ENCODE measurements at places on chromosomes 12 and 14.

- peak; percentile 13 for DNase-seq
These were observed 582.3 kb downstream of the KCNH5 start for GRCh38 chr14:62462988-62463387.

GRCh38 chr14:42490536-42490935 lies 883.9 kb downstream of the LRFN5 start:
- DNase-seq = no peak

GRCh38 chr12:75086091-75087038 lies 123.3 kb downstream of the KCNC2 start:
- no peak for DNase-seq

- no peak for DNase-seq
These were observed 2.2 kb downstream of the BCL2L2 start for GRCh38 chr14:23308721-23309445.

DNA sequence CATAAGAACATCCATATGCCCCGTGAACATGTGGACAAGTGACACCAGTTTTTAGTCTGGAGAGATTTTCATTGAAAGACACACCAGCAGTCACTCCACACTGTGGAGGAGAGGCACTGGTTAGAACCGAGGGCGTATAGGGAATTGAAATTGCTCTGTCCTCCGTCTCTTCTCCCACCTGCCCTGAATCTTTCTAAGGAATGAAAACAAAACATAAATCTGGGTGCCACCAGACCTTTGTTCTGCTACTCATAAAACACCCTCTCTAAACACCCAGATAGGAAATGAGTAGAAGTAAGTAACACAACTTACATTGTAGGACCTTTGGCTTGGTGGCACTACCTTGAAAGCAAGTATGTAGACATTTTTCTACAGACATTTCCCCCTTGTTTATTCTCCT lies 37.1 kb upstream of the STON2 start:
- no peak for DNase-seq

DNA sequence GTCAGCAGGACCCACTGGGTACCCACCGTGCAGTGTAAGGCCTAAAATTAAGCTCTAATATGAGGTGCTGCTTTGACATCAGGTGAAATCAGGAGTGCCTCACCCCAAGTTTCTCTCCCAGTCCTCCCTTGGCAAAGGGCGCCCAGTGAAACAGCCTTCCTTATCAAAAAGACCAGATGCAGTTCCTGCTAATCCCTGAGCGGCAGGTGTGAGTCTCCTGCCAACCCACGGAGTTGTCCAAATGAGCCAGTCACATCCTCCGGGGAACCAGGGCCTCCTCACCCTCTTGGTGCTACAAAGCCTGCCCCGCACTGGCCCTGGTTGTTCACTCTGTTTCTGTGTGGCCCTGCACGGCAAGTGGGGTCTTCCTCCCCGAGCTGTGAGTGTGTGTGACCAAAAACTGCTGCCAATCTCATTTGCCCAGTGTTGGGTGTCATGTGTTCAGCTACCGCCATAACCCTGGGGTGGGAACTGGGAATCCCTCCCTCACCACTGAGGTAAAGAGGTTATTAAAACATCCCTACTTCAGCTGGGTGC lies 20.2 kb upstream of the P2RX4 start:
- DNase-seq = no peak

DNA sequence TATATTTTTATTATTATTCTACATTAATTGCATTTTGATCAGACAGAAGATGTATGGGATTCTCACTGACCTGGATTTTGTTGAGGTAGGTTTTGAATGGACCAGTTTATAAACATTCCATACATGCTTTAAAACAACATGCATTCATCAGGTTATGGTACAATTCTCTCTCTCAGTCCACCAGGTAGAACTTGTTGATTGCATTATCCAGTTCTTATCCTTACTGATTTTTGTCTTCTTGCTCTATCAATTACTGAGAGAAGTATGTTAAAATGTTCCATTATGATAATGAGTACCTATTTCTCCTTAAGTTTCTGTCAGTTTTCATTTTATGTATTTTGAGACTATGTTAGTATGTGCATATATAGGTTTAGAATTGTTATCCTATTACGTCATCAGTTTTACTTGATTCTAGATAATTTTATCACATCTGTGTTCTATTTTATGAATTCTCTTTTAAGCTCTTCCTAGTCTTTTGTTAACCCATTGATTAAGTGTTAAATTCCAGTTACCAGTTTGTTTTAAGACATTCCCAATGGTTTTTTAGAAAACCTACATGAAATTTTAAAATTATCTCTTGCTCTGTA lies 50.6 kb downstream of the EP400 start:
- DNase-seq = no peak

- DNase-seq = no peak
These were observed 107.1 kb downstream of the TTC8 start for GRCh38 chr14:88931321-88932110.

- DNase-seq = peak; percentile 74
These were observed 5.1 kb downstream of the DPPA3 start for GRCh38 chr12:7716381-7716780.

GRCh38 chr12:95959107-95959506 lies 16.0 kb downstream of the AMDHD1 start:
- peak; percentile 29 for DNase-seq

- no peak for DNase-seq
These were observed 87.7 kb upstream of the CCDC196 start for GRCh38 chr14:66398437-66398836.

DNA sequence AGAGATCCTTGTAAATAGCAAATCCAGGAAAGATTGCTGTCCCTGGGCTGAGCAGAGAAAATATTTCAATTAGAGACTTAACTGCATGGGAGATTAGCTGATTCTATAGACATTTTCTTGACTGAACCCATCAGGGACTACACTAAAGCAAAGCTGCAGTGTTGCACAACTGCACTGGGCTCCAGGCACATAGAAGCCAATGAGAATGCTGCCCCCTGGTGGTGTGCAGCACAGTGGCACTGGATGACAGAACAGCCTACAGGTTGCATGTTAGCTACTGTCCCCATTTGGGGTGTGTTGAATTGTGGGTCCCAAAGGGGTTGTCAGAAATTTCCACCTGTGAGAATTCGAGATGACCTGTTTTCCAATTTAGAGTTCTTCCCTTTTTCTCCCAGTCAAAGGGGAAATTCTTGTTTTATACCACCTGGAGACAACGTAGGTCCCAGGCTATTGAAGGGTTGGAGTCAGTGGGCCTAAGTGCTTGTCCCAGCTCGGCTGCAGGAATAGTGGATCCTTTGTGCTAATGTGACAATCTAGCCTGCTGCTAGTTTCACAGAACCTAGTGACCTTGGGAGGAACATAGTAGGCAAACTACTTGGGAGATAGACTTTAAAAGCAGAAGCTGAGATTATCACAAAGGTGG lies 114.7 kb downstream of the SLC8A3 start:
- peak; percentile 75 for DNase-seq

- no peak for DNase-seq
These were observed 83.2 kb downstream of the RMST start for GRCh38 chr12:97545804-97546203.

DNA sequence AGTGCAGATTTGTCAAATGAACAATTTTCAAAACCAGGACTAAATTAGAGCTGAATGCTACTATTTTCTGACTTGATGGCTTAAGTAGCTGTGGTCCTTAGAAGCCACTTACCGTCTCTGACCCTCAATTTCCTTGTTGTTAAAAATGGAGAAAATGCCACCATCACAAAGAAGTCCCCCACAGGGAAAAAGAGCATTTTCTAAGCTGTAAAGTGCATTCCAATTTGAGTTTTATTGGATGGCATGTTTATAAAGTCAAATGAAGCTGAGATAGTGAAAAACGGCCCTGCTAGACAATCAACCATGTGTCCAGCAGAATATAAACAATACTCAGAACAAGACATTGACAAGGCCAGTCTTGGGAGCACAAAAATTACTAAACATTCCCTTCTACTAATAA lies 53.6 kb downstream of the GOLGA5 start:
- no peak for DNase-seq

DNA sequence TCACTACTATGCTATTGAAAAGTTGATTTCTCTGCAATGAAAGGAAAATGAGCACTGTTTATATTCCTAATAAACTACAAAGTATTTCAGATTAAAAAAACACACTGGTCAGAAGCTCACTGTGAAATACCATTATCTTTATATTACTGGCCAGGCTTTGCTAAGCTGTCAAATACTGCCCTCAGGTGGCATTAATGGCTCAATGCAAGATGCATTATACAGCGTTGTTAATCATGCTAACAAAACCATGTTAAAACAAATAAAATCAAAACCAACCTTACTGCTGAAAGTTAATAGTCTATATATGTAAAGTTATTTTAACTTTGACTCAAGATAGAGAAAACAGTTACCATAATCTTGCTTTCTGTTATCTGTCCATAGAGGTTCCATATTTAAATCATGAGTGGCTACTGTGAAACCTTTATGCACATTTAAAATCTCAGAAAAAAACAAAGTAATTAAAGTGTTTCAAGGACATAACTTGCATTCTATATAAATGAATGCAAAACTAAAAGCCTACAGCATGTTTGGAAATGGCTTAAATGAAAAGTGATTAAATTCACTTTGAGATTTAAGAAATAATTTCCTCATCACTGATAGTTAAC lies 121.7 kb downstream of the RALGAPA1 start:
- peak; percentile 50 for DNase-seq

DNA sequence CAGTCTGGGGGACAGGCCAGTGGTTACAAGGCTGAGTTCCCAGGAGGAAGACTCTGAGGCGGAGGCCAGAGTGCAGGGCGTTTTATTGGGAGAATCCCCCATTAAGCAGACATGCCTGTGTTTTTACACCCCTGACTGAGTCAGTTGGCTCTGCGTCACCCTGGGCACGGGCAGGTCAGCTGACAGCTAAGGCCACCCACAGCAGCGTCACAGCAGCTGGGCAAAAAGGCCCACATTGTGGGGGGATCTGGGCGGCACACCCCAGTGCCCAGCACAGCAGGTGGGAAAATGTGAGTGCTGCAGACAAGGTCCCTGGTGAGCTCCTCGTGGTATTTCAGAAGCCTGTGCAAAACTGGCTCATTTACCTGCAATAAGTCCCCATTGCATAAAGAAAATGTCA lies 184.7 kb downstream of the AACS start:
- DNase-seq = no peak

DNA sequence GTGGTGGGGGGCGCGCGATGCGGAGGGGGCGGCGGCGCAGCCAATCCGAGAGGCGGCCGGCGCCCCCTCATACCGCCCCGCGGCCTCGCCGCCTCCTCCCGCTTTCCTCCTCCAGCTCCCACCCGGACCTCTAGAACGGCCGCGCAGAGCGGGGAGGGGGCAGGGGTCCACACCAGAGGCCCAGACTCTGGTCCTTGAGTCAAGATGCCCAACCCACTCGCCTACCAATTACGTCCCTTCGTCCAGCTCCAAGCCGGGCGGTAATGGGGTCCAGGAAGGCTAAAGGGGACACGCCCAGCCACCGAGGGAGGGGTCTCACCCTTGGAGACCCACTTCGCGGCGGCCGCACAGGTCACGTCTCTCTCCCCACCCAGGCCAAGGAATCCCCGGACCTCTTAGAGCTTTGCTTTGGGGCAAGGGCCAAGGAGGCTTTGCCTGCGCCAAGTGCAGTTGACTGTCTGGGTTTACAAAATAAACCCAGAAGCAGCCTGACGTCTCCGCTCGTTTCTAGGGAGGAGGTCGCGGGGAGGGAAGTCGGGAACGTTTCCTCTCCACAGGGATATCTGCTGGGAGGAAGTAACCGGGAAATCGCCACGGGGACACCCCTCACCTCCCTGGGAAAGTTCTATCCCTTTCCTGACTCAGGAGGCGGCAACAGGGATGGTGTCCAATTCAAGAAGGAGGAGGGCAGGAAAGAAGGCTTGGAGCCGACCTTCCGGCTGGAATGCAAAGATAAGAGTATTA lies 394 bp upstream of the AMIGO2 start:
- DNase-seq = peak; percentile 31

DNA sequence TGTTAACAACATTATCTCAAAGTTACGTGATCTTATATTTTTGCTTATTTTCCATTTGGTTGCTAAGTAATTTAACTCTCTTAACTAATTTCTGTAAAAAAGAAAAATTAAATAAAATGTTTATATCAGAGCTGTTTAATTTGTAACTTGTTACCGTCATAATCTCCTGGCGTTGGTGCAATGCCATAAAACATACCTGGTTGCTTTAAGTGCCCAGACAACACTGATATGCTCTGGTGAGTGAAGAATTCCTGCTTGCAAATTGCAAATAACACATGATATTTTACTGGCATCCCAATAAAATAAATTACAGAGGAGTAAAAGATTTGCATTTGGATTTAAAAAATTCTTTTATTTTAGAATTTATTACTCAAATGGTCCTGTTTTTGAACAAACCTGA lies 640.1 kb upstream of the MIS18BP1 start:
- DNase-seq = no peak

DNA sequence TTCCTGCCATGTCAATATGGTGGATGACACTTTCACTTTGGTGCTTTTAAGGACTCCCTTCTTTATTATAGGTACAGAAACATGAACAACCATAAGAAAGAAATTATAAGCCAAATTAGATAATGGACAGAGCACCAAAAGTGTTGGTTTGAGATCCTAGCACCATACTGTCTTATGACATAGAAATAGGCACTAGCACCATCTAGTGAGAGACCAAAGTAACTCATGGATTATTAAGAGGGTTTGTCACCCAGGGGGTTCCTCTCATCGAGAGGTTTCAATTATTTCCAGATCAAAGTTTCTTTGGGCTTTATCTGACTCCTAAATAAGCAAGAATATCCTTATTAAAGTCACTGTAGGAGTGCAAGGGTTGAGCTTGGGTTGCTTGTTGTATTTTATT lies 153.0 kb upstream of the DIO2 start:
- peak; percentile 53 for DNase-seq

DNA sequence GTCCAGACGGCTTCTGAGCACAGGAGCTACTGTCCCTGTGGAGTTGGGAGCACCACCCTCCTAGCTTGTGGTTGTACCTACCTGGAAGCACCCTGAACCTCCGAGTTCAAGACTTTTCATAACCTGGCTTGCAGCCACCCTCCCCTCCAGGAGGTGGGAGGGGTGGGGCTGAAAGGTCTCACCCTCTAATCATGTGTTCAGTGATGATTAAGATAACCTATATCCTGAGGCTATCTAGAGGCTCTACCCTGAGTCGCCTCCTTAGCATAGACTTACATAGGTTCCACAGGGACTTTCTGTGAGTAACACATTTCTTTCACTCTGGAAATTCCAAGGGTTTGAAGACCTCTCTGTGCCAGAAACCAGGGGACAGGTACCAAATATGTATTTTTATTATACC lies 146.5 kb downstream of the CFAP54 start:
- DNase-seq = peak; percentile 8

DNA sequence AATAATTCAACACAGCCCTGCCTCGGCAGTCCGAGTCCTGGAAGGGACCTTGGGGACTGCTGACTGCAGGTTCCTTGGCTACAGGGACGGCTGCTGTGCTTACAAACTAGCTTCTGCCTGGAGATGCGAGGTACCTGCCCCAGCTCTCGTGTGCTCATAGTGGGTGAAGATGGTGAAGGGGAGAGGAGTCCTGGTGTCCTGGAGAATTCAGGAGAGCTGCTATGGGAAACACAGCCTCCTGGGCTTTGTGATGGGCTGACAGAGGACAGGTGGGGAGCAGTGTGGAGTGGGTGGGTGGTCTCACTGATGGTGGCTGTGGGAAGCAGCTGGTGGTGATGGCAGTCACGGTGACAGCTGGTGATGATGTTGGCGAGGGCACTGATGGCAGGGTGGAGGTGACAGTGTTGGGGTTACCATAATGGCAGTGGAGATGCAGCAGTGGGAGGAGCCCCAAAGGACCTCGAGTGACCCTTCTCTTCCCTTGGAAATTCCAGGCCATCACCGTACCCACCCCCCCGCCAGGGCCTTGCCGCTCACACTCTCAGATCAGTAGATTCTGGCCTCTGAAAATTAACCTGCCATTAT lies 32.8 kb downstream of the HVCN1 start:
- no peak for DNase-seq

All from SW480 (cell line).